ENCODE measurements at places on chromosomes 4 and X.

DNA sequence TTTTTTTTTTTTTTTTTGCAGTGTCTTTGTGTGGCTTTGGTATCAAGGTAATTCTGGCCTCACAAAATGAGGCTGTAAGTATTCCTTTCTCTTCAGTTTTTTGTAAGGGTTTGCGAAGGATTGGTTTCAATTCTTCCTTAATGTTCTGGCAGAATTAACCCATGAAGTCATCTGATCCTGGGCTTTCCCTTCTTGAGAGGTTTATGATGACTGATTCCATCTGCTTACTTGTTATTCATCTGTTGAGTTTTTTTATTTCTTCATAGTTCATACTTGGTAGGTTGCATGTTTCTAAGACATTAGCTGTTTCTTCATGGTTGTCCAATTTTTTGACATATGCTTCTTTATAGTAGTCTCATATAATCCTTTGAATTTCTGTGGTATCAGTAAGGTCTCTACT, 181.4 kb upstream of the PDE5A start:
- DNase-seq, result no peak

GRCh38 chr4:107760281-107760947, 40.4 kb upstream of the PAPSS1 start:
- DNase-seq, result no peak

DNA sequence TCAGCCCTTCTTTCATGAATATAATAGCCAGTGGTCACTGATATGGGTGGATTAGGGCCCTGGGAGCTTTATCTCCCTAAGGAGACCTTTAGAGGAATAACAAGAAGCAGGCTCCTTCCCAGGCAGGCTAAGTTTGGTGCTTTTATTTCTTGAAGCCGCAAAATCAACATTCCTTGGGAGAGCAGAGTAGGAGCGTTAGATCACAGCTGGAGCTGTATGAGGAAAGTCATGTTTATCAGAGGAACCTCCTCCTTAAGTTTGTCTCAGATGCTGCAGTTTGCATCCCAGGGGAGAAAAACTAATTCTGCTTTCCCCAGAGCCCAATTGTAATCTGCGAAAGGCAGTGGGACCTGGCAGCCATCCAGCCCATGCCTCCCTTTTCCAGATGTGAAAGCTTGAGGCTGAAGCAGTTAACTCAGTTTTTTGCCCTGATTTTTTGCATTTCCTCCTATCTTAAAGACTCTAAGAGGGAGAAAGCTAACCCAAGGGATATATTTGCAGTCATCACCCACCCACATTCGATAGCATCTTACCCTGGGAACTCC, 186.0 kb upstream of the FRMPD4 start:
- no peak for DNase-seq

DNA sequence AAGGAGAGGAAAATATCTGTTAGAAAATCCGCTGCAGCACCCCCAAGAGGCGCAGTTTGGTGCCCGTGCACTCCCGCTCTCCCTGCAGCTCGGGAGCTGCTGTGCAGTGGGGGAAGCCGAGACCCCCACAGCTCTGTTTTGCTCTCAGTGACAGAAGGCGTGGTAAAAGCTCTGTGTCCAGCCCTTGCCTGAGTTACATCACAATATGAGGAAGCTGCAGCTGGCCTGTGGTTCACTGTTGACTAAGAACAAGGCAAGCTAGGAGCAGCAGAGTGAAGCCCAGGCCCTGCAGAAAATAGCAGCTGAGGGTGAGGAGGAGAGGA, 88.5 kb upstream of the ADRA2C start:
- no peak for DNase-seq

DNA sequence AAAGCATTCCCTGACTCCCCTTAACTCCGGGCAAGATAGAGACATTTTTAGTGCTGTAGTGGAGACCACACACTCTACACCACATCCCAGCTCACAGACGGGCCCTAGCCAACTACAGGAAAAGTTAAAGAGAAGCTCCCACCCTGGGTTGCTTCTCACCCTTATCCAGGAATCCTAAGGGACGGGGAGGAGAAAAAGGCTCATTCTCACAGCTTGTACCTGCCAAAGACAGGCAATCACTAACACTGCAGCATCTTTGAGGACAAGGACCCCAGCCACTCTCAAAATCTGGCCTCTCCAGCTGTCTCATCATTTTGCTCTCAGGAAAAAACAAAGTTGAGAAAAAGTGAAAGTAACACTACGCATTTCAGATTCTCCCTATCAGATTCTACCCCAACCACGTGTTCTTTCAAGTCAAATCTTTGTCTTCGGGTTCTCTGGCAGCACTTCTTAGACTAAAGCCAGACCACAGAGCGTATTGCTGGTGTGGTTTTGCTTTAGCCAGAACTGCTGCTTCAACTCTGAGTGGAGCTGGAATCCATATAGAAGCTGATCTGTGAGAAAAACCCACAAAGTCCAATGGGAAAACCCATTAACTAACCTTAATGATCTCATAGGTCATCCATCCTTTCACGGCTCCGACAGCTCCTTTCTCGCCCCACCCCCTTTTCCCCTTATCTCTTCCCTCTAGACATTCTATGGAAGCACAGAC, 605.9 kb upstream of the DIPK2B start:
- no peak for DNase-seq

- DNase-seq, result peak; percentile 48
Observed at GRCh38 chr4:2441393-2442174, 22.8 kb downstream of the CFAP99 start.

DNA sequence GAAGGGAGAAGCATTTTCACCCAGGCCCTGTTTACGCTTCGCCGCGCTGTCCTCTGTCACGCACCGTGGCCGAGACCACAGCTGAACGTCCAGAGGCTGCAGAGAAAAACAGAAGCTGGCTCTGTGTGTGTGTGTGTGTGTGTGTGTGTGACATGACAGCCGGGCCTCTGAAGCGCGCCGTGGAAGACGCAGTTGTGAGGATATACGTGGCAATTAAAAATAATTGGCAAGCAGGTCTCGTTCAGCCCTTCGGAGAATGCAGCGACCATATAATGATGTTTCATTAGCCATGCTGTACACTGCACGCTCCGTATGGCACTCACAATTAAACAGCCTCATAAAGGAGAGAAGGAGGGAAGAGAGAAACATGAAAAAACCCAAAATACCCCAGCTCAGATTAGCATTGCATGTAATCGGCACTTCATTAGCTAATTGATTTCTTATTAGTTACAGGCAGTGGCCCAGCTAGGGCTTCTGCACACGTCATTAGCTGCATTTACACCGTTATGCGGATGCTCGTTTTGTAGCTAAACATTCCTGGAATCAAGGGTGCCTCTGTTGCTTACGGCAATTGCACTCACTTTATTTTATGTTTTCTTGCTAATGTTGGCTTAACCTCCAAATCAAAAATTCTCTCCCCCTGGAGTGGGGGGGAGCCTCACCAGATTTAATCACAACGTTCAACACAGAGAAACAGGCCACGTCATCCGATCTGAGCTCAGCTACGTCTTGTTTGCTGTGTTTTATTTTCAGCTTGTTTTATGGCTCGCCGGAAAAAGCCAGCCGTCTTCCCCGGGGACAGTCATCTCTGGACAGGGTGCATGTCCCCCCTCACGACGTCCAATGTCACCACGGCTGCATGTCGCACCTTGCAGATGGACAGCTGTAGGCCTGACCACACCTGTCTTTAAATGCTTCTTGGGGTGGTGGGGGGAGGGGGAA, 74.6 kb upstream of the SHOX start:
- DNase-seq, result no peak
